T-helper 17 cell (primary cell): ENCODE measurements at places on chromosomes 6 and 20.

GRCh38 chr20:36271639-36272546 is 34.2 kb upstream of the DLGAP4 start:
- DNase-seq = no peak

- DNase-seq = no peak
Observed at GRCh38 chr6:30705620-30706019, 11.5 kb downstream of the MDC1 start.

- no peak for DNase-seq
Observed at GRCh38 chr6:57135885-57136284, 36.2 kb upstream of the BAG2 start.

GRCh38 chr6:138590796-138591709 is 91.8 kb upstream of the NHSL1 start:
- no peak for DNase-seq

DNA sequence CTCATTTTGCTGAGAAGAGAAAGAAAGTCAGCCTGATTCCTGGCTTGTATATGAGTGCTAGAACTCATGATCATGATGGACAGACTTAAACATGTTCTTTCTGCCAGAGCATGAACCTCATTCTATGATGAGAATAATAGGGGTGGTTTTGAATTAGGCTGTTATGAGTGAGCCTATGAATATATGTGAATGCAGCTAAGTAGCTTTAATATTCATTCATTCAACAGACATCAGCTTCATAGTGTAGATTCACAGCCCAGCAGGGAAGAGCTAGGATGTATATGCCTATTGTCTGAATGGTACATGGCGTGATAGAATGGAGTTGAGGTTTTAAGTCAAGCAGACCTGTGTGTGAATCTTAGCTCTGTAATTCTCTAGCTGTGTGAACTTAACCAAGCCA is 573.2 kb downstream of the DHX35 start:
- no peak for DNase-seq
